Bone marrow (tissue), 2 donors: ENCODE measurements at places on chromosomes 13 and 19.
A peak's percentile ranks its signal among the peaks of the same experiment; 100 is the strongest.

DNA sequence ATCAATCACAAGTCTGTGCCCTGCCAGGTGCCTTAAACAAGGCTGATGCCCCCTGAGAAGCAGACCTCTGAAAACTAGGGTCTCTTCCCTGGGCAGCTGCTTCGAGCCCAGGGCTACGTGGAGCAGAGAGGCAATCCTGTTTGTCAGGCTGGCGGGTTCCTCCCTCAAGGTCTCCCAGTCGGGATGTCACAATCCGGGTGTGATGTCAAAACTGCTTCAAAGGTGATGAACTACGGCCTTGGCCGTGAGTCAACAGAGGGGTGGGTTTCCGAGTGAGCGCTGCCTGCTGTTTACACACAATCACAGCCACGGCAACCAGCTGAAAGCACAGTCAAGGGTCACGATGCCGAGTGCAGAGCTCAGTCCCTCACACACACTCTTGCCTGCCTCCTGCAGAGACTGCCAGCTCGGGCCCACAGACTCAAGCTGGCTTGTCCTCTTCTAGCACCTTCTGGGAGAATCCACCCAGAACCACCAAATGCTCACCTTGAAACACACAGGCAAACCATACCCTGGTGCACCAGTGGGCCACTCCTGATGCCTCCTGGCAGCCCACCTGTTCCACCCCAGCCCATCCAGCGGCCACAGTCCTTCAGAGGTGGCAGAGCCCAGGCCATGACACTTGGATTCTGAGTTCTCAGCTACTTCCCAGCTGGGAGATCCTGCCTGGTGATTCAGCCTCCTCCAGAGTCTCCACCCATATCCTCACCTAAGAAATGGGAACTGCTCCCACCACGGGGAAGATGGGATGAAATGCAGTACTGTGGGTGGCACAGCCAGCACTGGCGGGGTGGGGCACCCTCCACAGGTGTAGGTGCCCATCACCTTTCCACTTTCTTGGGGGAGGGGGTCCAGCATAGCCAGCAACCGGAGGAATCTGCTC is 6.8 kb downstream of the ELL start:
- peak; percentile 40 for DNase-seq

- DNase-seq = no peak
Measured at GRCh38 chr19:55341595-55342531, 2.2 kb downstream of the KMT5C start.

DNA sequence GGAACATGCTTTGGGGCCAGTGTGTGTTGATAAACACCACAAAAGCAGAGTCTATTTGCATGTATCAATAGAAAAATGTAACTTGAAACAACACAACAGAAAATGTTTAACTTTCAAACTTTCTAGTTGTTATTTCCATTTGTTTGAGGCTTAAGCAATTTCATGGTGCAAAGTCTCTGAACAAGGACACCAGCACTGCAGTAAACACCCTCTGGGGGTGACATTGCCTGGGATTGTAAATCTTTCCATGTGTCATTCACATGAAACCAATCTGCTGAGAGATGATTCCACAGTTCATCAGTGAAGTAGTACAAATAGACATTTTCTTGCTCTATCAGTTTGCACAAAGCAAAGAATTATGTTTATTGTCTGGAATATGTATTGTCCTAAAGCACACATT is 124.5 kb downstream of the ITGBL1 start:
- no peak for DNase-seq

GRCh38 chr13:108618233-108618632 is 11.2 kb upstream of the MYO16 start:
- no peak for DNase-seq

- DNase-seq = no peak
Measured at GRCh38 chr13:41411522-41411921, 45.8 kb upstream of the RGCC start.
